ENCODE measurements at places on chromosomes 2 and 18. TPM values are rescaled to one million over a fixed set of nuclear protein-coding genes. Genes with fewer than 3 reads are reported as not detected.
A peak's percentile ranks its signal among the peaks of the same experiment; 100 is the strongest.

DNA sequence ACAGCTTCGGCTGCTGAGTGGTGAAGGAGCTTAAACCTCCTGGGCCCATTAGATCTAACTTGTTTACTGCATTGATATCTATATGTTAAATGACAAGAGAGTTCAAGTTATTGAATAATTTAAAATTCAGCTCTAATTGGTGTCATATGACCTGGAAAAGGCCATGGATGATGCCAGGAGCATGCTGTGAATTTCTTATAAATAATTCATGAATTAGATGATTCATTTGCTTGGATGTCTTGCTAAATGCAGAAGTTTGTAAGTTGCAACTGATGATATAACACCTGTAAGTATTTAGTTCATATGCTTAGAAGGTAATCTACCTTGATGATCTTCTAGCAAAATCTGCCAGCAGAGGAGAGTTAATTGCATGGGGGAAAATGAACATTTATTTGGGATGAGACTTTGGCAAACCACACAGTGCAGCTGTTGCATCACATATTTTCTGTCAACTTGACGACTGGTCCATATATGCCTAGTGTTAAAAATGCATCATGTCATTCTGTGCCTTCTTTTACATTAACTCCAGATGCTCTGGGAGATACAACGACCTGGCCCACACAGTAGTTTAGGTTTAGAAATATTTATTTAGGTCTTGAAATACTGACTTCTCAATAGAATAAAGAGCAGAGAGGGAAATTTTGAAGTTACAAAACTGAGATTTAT lies 226.3 kb downstream of the KIAA1328 start:
- no peak overlapping the region for H3K27ac ChIP-seq
- no peak for DNase-seq
- H3K4me3 ChIP-seq, result no peak overlapping the region
- H3K36me3 ChIP-seq, result no peaks in the 10 kb centered on the region
- H3K4me1 ChIP-seq, result no peaks in the 10 kb centered on the region

DNA sequence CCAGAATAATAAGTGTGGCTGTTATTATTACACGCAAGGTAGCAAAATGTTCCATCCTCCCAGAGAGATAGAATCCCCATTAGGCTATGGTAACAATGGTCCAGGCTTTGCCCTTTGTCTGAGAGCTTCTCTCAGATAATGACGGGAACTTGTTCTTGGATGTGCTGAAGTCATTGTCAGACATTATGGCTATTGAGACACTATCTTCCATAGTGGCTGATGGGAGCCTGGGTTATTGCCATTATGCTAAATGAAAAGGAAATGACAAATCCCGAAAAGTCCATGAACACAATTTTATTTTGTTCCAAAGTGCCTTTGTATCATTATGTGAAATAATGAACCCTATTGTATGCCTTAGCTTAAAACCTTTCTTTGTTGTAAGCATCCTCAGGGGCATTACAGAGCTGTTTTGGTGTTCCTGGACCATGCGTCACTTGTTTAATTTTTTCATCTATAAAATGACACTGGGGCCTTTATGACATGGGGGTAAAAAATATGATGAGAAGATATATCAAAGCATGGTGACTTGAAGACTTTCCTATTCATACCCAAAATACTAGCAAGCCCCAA lies 218.5 kb downstream of the KCNS3 start:
- H3K36me3 ChIP-seq, result no peaks in the 10 kb centered on the region
- H3K4me3 ChIP-seq, result no peak overlapping the region
- no peak for DNase-seq
- no peaks in the 10 kb centered on the region for H3K27me3 ChIP-seq
- H3K27ac ChIP-seq, result no peak overlapping the region

GRCh38 chr2:95158891-95159619 lies 593 bp downstream of the ZNF514 start:
- peak; percentile 77 for DNase-seq
- no peaks in the 10 kb centered on the region for H3K27me3 ChIP-seq
- peaks cover 18% of the 10 kb centered on the region for H3K4me1 ChIP-seq
- peak overlapping the region; percentile 85 for H3K27ac ChIP-seq

DNA sequence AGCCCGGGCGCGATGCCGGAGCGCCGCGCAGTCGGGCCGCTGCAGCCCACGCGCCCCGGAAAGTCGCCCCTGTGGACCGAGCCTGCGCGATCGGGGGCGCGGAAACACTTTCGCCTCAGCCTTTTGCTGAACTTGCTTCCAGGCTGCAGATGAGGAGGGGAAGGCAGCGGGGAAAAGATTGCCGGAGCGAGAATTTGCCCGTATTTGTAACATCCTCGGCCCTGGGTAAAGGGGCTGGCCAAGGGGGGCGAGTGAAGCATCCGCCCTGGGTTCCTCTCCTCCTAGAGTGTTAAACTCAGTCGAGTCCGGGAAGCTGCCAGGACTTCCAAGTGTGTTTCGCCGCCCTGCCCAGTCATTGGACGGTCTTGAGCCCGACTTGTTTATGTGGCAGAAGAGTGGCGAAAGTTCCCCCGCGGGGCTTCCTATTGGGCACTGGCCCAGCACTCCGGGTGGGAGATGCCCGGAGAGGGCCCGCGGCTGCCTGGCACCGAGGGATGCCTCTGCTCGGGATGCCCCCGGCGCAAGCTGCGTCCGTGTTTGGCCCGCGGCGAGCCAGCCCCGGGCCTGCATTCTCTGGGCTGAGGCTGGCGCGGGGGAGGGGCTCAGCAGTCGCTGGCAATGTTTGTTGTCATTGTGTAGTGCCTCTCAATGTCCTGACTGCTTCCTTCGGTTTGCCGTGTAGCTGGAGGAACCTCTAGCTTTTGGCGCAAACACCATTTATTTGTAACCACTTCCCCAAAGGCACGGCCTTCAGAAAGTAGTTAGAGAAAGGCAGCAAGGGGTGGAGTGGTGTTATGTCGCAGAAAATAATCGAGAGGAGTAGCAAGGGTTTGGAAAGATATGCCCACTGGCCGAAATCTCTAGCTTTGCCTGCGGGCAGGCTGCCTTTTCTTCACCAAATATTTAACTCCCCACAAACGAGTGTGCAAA lies 1.1 kb downstream of the CYBRD1 start:
- peak overlapping the region; percentile 95 for H3K27ac ChIP-seq
- DNase-seq, result peak; percentile 90
- no peaks in the 10 kb centered on the region for H3K36me3 ChIP-seq
- H3K27me3 ChIP-seq, result no peaks in the 10 kb centered on the region
- H3K4me1 ChIP-seq, result peaks cover 30% of the 10 kb centered on the region
- peak overlapping the region; percentile 73 for H3K4me3 ChIP-seq

GRCh38 chr2:43391878-43392215 lies 165.4 kb upstream of the ZFP36L2 start:
- H3K4me3 ChIP-seq, result no peak overlapping the region
- no peak for DNase-seq

- H3K27ac ChIP-seq, result no peak overlapping the region
- no peaks in the 10 kb centered on the region for H3K27me3 ChIP-seq
- DNase-seq, result no peak
- H3K4me3 ChIP-seq, result no peak overlapping the region
- no peaks in the 10 kb centered on the region for H3K36me3 ChIP-seq
These were observed 487.3 kb upstream of the VWC2L start for GRCh38 chr2:213923543-213923942.

- H3K27ac ChIP-seq, result no peak overlapping the region
- H3K36me3 ChIP-seq, result no peaks in the 10 kb centered on the region
- no peak overlapping the region for H3K4me3 ChIP-seq
- DNase-seq, result no peak
These were observed 191.0 kb downstream of the C1D start for GRCh38 chr2:67871686-67872412.

- H3K27me3 ChIP-seq, result no peaks in the 10 kb centered on the region
- DNase-seq, result no peak
- H3K4me3 ChIP-seq, result no peak overlapping the region
These were observed 191.2 kb downstream of the METTL4 start for GRCh38 chr18:2380101-2380500.

DNA sequence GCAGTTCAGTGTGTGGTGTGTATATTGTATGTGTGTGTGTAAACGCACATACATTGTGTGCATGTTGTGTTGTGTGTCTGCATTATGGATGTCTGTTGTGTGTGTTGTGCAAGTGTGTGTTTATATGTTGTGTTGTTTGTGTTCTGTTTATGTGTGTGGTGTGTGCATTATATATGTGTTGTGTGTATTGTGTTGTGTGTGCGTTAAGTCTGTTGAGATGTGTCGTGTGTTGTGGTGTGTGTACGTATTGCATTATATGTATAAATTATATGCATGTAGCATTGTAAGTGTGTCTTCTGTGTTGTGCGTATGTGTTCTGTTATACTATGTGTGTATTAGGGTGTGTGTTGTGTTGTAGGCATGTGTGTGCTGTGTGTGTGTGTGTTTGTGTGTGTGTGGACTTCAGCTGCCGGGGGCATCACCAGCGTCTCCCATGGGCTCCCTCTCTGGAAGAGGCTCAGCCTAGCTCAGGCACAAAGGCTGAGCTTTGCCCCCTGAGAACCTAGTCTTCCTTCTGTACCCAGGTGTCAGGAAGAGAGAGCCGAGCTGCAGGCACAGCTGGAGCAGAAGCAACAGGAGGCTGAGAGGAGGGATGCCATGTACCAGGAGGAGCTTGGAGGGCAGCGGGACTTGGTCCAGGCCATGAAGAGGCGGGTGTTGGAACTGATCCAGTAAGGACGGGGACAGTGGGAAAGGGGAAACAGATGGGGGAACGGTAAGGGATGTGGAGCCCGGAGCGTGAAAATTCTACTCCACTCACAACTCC lies 13.7 kb downstream of the RUFY4 start:
- no peak overlapping the region for H3K4me3 ChIP-seq
- H3K27ac ChIP-seq, result no peak overlapping the region
- H3K36me3 ChIP-seq, result no peaks in the 10 kb centered on the region
- H3K4me1 ChIP-seq, result no peaks in the 10 kb centered on the region
- no peaks in the 10 kb centered on the region for H3K27me3 ChIP-seq

DNA sequence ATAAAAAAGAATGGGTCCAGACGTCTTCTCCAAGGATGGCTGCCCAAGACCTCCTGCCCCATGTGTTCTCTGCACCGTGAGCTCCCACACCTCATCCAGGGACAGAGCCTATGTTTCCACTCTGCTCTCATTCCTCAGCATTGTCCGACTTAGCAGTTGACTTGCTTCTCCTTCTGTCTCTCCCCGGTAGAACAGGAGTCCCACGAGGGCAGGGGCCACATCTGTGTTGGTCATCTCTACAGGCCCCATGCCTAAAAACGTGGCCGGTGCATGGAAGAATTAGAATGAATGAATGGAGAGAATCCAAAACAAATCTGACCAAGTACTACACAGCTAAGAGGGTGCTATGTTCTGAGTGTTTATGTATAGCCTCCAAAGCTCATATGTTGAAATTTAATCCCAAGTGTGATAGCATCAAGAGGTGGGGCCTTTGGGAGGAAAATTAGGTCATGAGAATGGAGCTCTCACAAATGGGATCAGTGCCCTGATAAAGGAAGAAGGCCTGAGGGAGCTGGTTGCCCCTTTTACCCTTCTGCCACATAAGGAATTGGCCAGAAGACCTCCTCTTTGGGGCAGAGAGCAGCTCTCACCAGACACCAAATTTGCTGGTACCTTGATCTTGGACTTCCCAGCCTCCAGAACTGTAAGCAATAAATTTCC lies 55.9 kb downstream of the FAM178B start:
- no peak for DNase-seq
- H3K27ac ChIP-seq, result peak overlapping the region; percentile 42
- H3K27me3 ChIP-seq, result no peaks in the 10 kb centered on the region
- H3K36me3 ChIP-seq, result no peaks in the 10 kb centered on the region
- H3K4me1 ChIP-seq, result peaks cover 53% of the 10 kb centered on the region

GRCh38 chr18:10329101-10329500 lies 125.3 kb upstream of the APCDD1 start:
- H3K36me3 ChIP-seq, result no peaks in the 10 kb centered on the region
- H3K27me3 ChIP-seq, result no peaks in the 10 kb centered on the region
- H3K4me3 ChIP-seq, result no peak overlapping the region
- no peak for DNase-seq

DNA sequence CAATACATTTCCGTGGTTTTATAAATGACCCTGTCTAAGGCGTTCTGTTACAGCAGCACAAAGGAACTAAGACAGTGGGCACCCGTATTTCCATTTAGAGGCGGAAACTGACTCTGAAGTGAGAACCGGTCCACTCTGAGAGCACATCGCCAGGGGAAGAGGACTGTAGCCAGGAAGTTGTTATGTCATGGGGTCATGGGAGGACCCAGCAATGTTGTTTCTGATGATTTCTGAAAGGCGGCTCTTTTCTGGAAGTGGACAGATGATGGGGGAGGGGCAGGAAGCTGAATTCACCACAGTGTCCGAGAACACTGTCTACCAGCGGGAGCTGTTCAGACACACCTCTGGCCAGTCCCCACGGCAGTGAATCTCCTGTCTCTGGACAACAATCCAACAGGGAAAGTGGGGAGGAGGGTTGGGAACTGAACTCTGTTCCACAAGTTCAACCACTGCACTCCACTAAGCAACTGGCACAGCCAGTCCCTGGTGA lies 2.1 kb upstream of the LRRFIP1 start:
- peaks cover 28% of the 10 kb centered on the region for H3K4me1 ChIP-seq
- DNase-seq, result no peak
- H3K36me3 ChIP-seq, result no peaks in the 10 kb centered on the region
- no peaks in the 10 kb centered on the region for H3K27me3 ChIP-seq
- no peak overlapping the region for H3K27ac ChIP-seq
- H3K4me3 ChIP-seq, result no peak overlapping the region

ACMSD gene
- total RNA-seq, result not detected

KCNG3 gene
- 1.5 TPM for total RNA-seq

ERBB4 gene
- 1.5 TPM for total RNA-seq

DNA sequence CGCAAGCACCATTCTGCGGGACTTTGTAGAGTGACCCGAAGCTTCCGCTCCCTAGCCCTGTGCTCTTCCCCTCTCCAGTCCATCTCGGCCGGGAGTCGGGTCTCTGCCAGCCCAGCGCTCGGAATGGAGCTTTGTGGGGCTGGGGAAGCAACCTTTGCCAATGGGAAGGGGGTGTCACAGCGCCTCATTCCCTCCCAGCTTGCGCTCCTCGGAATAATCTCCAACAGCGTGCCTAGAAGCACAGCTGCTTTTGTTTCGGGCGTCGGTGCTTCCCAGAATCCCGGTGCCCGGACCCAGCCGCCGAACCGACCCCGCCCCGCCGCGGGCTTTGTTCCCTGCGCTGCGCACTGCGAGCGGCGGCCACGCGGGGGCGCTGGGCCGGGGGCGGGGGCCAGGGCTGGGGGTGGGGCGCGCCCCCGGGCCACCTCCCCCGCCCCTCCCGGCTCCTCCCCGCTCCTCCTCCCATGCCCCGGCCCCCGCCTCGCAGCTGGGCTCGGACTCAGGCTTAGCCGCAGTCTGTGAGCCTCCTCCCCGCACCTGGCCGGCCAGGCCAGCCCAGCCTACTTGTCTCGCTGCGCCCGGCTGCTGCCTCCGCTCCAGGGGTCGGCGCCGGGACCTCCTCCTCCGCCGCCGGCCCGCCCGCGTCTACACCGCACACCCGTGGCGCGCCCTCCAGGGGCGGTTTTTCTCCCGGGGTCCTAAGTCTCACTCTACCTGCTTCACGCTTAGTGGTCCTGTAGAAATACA lies 77.7 kb upstream of the SMAD2 start:
- H3K4me1 ChIP-seq, result peaks cover 18% of the 10 kb centered on the region
- DNase-seq, result no peak
- peak overlapping the region; percentile 19 for H3K27ac ChIP-seq
- H3K4me3 ChIP-seq, result peak overlapping the region; percentile 66

Data from suprapubic skin (tissue), 4 donors.